Hematopoietic multipotent progenitor cell (in vitro differentiated cells): ENCODE measurements at places on chromosomes 1 and 21.

- peak; percentile 98 for DNase-seq
Observed at GRCh38 chr1:145957443-145958319, at the start of gene LIX1L. LIX1L (minus strand) TSS chr1:145958017; CDS start chr1:145957927, 90 bp downstream.

DNA sequence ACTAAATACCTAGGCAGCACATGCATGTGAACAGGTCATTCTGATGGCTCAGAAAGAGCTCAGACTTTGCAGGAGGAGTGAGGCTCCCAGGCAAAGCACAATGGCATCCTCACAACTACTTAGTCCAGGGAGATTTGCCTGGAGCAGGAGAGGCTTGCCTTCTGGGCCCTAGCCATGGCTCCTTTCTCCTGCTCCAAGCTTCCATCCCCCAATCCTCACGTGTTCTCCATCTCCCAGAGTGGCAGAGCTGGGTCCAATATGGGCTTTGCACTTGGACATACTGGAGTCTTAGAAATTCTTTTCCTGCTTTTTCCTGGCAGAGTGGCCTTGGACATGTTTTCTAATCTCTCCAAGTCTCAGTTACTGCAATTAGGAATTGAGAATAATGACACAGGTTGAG lies 15.8 kb downstream of the MYBPH start:
- no peak for DNase-seq

DNA sequence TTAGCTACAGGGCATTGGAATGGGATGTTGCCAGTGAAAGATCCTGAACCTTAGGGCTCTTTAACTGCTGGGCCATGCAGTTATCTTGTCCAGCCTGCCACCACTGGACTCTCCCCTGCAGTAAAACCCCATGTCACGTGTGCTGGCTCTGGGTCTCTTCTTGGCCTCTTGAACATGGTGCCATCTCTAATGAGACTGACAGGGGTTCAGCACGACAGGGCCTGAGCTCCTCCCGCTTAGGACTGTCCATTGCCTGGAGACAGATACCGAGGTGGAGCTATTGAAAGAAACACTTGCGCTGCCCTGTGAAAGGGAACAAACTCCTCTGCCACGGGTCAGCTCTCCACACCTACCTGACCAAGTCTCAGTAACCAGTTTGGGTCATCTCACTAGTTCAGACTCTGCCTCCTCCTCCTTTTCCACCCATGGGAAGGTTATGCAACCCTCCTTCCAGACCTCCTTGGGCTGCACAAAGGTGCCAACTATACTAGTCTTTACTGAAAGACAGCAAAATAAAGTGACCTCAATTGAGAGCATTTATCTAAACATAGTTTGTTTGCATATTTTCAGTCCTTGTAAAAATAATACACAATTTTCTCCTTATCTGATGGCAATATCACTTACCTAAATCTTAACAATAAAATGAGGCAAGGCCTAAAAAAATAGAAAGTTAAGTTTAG lies 66.0 kb downstream of the GNG12 start:
- DNase-seq: no peak

DNA sequence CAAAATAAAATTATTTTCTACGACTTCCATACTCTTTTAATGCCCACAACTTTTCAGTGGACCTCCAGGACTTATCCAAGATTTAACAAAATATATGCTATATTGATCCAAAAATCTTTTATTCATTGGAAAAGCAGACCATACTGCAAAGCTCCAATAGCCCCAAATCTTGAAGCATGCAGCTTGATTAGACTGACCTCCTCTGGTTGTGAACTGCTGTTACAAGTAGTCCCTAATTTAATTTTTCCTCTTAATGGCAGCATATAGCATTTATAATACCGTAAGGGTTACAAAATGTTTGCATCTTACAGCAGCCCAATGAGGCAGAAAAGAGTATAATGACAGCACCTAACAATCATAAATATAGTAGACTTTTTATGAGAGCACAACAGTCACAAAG lies 49.8 kb downstream of the TPR start:
- DNase-seq: peak; percentile 5

DNA sequence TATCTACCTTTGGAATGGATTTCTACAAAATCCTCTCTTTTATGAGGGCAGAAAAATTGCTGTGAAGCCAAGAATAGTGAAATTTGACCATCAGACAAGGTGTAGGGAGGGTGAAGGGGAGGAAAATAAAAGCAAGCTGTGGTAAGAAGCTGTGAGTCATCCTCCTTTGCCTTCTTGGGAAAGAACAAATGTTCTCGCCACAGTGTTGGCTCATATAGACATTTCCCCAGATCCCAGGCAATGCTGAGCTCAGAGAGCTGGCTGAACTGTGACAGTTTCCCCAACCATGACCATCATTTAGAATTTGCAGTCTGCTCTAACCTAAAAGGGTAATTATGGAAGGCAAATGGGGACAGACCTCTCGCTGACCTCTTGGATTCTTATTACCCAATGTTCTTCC lies 235.4 kb downstream of the PBX1 start:
- DNase-seq: no peak

- no peak for DNase-seq
Observed at GRCh38 chr1:225253173-225253572, 174.7 kb downstream of the LBR start.

DNA sequence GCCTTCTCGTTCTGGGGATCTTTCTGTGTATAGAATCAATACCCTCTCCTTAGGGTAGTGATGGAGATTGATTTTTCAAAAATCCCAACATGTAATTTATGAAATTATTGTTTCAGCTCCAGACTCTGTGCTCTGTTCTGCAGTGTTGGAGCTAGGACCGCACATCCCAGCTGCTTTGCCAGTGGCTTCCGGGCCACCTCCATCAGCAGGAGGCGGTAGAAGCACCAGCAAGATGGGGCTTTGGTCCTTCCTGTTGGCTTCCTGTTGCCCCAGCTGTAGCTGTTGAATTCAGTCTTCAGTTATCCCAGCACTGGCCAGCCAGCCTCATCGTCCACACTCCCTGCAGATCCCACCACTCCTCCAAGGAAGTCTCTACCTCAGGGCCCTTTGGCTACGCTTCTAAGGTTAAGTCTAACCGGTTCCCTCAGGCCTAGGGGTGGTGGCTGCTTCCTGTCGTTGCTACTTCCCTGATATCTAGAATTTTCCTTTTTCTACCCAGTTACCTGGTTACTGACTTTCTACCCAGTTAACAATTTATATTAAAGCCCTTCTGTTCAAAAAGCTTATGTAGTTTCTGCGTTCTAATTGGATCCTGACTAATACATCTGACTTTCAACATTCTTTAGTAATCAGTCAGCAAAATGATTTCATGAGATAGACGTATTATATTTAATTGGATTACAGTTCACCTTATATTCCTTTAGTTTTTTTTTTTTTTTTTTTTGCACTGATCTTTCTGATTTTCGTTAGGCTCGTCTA lies 24.6 kb downstream of the GALNT2 start:
- DNase-seq: no peak

DNA sequence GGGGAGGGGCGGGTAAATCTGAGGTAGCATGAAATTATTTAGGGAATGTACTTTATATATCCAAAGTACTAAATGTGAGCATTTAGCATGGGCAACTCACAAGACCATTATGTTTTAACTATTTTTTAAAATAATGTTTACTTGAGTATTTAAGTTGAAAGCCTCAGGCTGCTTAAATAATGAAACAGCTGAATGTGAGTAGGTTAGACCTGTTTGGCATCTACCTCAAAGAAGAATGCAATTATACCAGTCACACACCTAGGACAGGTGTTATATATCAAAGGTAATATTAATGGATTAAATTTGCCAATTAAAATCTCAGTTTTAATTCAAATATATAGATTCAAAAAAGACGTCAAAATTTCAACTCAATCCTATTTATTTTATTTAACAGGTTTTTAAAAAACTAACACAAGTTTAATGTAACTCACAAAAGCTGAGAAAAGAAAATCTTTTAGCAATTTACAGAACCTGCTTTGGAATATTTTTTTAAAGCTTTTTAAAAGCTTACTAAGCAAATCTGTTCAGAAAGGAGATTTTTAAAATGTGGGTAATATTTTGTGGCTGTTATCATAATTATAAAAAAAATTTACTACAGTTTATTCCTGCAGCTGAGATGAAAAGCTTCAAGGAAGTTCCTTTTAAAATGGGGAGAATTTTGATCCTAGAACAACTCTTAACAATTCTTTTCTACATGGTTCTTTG lies 104.6 kb upstream of the LBR start:
- no peak for DNase-seq

GRCh38 chr1:61637470-61637869 lies 87.5 kb downstream of the TM2D1 start:
- DNase-seq: no peak

- DNase-seq: no peak
Observed at GRCh38 chr1:165773324-165773965, 4.8 kb upstream of the TMCO1 start.
